ENCODE measurements at places on chromosomes 6 and 20.

DNA sequence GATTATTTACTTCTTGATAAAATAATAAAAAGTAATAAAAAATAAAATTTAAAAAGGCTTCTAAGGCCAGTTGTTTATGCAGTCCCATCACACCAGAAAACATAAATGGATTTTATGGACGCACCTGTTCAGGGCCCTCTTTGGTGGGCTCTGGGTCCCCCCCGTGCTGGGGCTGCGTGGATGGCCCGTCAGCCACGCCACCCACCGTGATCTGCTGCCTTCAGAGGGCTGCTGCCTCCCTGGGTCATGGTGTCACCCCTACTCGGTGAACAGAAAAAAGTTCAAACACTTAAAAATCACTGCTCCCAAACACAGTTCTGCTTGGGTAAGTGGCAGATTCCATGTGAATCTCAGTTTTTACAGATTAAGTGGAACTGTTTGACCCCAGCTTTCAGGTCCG is 447.6 kb upstream of the AGPAT4 start:
- no peak for DNase-seq

- no peak for DNase-seq
These were observed 28.8 kb downstream of the TFAP2D start for GRCh38 chr6:50742161-50742560.

GRCh38 chr20:47552996-47553395 is 51.3 kb downstream of the NCOA3 start:
- DNase-seq, result no peak

DNA sequence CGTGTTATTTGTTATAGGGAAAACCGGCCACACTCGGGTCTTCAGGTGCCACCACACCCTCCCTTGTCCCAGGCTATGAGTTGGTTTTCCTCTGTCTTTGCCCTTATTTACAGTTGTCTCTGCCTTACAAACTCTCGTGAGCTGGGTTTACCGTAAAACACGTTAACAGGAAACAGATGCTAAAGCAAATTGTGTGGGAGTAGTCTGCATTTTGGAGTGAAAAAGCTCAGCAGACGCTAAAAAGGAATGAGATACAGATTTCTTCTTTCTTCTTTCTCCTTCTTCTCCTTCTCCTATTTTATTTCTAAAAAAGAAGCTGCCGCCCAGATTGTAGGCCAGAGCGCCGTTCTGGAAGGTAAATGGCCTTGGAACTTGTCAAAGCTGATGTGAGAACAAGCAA is 51.9 kb downstream of the APCDD1L start:
- DNase-seq, result no peak

- no peak for DNase-seq
These were observed 20.2 kb downstream of the SF3B5 start for GRCh38 chr6:144075187-144075586.

- no peak for DNase-seq
These were observed 223.7 kb downstream of the NKAIN2 start for GRCh38 chr6:124027392-124027791.

GRCh38 chr6:16434885-16435284 is 196.5 kb downstream of the GMPR start:
- DNase-seq, result no peak

Data from PC-3 (cell line).